ENCODE measurements at places on chromosomes 7 and 10.
A peak's percentile ranks its signal among the peaks of the same experiment; 100 is the strongest.

- no peak for DNase-seq
These were observed 37.6 kb downstream of the SLC37A3 start for GRCh38 chr7:140360697-140361229.

DNA sequence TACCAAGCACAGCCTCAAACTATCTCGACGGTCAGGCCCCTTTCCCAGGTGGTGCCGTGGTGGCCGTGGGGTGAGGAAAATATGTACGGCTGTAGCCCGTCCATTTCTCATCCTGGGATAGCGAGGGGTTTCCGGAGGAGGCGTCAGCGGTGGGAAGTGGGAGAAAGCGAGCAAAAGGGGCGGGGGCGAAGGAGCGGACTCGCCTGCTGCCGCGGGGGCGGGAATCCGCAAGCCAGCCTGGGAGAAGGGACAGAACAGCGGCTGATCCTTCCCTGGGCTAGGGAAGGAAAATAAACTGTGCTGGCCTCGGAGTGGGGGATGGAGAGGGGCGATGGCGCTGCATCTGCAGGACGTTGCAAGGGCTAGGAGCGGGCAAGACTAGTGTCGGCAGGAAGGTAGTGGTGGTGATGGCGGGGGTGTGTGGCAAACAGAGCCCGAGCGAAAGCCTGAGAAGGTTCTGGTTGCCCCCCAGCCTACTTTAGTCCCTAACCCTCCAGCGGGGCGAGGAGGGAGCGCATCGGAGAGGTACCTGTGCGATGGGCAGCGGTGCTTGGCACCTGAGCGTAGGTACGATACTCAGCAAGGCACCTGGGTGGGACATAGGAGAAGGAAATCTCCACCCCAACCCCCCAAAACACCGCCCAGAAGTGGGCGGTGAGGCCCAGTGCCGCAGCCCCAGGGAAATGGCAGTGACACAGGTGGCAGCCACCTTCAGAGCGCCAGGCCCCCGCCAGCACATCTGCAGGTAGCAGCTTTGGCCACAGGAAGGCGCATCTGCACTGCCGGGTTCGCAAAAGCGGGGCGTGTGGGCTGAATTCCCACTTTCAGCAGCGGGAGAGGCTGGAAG lies 49.9 kb upstream of the STEAP1B start:
- DNase-seq = peak; percentile 64

DNA sequence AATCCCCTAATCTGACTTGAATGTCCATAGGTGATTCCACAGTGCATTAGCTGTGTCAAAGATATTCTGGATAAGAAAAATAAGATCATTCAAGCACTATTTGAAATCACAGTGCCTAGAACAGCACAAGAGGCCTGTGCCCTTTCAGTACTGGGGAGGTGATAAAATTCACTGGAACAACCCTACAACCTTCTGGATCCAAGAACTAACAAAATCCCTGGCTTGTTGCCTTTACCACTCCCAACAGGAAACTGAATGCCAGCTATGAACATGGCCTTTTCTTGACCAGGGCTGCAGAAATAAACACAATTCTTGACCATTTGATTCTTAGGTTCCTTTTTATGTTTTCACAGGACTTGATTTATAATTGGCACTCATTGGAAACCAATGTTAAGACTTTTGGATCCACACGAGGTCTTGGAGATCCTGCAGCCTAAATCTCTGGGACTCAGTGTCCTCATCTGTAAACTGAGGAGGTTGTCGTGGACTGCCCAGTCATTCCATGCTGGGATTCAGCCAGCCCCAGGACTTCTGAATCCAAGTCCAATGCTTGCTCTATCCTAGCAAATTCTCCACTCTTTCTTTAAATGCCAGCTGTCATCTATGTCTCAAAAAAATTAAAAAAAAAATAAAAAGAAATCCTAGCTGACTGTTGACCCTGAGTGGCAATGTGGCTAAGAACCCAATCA lies 624.7 kb downstream of the KCNMA1 start:
- DNase-seq = no peak

DNA sequence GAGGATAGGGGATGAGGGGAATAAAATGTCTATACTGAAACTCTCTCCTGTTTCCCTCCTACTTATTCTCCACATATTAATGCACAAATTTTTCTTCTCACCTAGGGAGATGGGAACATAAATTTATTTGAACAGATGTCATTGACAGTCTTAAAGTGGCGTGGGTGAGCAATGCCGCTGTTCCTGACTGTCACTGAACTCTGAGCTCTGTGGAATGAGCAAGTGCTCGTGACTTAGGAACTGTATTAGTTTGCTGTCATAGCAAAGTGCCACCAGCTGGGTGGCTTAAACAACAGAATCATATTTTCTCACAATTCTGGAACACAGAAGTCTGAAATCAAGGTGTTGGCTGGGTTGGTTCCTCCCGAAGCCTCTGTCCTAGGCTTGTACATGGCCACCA lies 29.1 kb downstream of the INPP5F start:
- no peak for DNase-seq
